ENCODE measurements at places on chromosomes 5 and 9.

DNA sequence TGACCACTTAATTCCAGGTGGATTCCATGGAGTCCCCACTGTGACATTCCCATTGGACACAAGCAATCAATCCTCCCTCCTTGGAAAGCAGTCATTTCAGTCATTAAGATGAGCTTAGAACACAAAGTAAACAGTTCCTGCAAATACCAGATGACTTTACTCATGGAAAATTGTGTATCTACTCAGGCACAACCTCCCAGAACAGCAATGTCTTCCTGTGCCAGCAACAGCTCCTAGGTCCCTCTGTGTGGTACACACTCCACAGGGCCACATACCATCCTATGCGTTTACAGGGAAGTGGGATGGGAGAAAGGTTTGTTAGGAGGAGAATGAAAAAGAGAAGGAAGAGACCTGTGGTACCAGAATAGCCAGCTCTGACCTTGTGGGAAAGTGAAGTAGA, 53.7 kb downstream of the MTMR12 start:
- H3K4me1 ChIP-seq: no peaks in the 10 kb centered on the region
- no peak overlapping the region for H3K4me3 ChIP-seq
- no peak overlapping the region for H3K27ac ChIP-seq
- H3K36me3 ChIP-seq: peaks cover 2% of the 10 kb centered on the region
- no peaks in the 10 kb centered on the region for H3K27me3 ChIP-seq

DNA sequence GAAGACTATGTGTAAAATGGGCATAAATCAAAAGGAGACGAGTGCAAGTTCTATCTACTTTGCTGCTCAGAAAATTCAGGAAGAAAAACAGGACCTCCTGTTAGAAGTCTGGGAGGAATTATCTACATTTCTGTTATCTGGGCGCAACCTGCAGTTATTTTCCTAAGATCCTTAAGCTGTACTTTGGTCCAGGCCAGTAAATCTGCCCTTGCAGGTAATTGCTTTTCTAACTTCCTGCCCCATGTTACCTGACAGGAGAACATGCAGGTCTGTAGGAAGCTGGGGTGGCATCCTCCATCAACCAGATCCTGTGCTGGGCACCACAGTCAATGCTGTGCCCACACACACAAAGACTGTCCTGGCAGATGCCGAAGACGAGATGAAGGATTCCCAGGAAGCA, 5.7 kb downstream of the CCNJL start:
- DNase-seq: no peak
- no peaks in the 10 kb centered on the region for H3K4me1 ChIP-seq
- no peak overlapping the region for H3K27ac ChIP-seq
- H3K36me3 ChIP-seq: no peaks in the 10 kb centered on the region
- H3K4me3 ChIP-seq: no peak overlapping the region

- DNase-seq: no peak
- no peaks in the 10 kb centered on the region for H3K4me1 ChIP-seq
- no peak overlapping the region for H3K27ac ChIP-seq
- H3K36me3 ChIP-seq: no peaks in the 10 kb centered on the region
- H3K27me3 ChIP-seq: no peaks in the 10 kb centered on the region
Measured at GRCh38 chr9:2407450-2407849, 214.1 kb upstream of the VLDLR start.

GRCh38 chr9:133715295-133715865, 22.8 kb downstream of the SARDH start:
- peak; percentile 53 for DNase-seq
- H3K36me3 ChIP-seq: no peaks in the 10 kb centered on the region
- H3K4me3 ChIP-seq: no peak overlapping the region
- H3K27me3 ChIP-seq: no peaks in the 10 kb centered on the region

DNA sequence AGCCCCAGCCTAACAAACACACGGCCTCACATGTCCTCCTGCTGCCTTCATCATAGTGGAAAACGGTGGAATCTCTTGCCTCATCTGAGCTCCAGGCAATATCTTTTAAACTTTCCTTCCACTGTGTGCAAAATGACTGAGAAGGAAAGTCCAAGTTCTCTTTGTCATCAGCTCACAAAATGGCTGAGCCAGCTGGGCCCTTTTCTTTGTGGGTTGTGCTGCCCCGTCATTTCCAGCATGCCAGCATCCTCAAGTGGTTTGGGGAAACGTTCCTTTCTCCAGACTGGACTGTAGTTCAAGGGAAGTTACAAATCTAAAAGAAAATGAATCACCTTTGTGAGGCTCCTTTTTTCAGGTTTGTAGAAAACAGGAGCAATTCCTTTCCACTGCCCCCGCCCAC, 171.1 kb upstream of the FSTL4 start:
- DNase-seq: no peak
- no peaks in the 10 kb centered on the region for H3K4me1 ChIP-seq
- H3K36me3 ChIP-seq: no peaks in the 10 kb centered on the region
- H3K27me3 ChIP-seq: no peaks in the 10 kb centered on the region
